Activated T-helper 1 cell treated with anti-CD3 and anti-CD28 coated beads, Interleukin-2, amount 50 U/mL, for 16 hours (primary cell): ENCODE measurements at places on chromosomes 2 and 18.

DNA sequence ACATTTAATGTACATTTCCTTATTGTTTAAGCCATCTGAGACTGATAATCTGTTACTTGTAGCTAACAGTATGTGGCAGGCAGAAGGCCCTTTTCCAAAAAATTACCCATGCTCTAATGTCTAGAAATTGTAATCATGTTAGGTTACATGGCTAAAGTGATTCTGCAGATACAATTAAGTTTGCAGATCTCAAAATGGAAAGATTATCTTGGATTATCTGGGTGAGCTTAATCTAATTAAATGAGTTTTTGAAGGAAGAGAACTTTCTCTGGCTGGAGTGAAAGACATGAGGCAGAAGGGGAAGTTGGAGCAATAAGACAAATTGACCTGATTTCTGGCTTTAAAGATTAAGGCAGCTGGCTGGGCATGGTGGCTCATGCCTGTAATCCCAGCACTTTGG is 76.3 kb downstream of the MBD2 start:
- DNase-seq: no peak

DNA sequence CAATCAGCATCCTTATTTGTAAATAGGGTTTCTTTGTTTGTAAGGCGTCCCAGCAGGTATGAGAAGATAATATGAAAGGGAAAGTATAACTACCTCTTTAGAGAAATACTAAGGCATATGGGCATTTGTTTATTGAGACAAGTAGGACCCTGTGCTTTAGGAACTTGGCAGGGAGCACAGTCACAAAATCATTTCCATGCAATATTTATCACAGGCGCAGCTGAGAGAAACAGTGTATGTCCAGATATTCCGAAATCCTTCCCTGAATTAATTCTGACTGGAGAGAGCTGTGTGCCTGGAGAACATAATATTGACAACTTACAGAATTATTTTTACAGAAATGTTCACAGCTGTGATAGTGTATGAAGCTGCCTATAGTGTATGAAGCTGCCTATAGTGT is 416.7 kb downstream of the THSD7B start:
- no peak for DNase-seq

DNA sequence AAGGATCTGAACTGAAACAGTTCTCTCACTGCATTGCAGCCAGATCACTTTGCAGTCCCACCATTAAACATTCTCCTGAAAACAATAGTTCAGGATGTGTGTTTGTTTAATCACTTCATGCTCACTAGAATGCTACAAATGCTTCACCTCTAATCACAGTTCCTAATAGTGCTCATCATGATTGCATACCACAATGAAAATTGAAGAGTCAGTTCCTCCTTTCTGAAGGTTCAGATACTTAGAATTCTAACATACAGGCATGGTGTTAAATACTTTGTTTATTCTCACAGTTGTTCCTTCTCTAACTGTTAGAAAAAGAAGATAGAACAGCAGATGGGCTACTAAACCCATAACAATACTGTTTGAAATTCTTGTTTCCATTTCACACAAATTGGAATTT is 622.3 kb upstream of the ACVR2A start:
- DNase-seq: no peak

GRCh38 chr2:216163518-216163917 is 54.4 kb downstream of the XRCC5 start:
- DNase-seq: no peak

DNA sequence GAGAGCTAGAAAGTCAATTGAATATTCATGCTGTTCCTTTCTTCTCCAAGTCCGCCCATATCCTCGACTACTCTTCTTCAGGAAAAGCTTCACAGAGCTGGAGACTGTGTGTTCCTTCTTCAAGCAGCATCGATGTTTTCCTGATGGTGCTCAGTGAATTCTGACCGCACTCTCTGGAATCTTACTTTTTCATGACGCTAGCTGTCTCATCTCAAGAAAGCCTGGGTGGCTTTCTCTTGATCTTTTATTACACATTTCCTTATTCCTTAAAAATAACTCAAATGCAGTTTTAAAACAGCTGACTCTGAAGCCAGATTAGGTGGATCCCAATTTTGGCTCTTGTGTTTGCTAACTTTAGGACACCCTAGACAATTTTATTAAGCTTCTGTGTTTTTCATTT is 1245.1 kb upstream of the LRRTM1 start:
- DNase-seq: no peak

DNA sequence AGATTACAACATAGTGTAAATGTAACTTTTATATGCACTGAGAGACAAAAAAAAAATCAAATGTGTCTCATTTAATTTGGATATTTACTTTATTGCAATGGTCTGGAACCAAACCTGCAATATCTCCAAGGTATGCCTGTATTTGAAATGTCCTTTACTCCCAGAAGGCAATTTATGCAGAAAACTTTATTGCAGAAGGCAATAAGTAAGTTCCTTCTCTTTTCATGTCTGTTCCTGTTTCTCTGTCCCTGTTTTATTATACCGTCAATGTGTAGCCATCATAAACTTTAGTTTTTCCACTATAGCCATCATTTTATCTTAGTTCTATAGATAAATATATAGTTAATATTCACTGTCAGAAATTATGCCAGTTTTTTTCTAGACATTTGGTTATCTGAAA is 513.1 kb upstream of the FAM98A start:
- no peak for DNase-seq

- DNase-seq: no peak
Measured at GRCh38 chr18:37385846-37386778, 179.5 kb downstream of the CELF4 start.
